ENCODE measurements at places on chromosomes 13 and 19.

DNA sequence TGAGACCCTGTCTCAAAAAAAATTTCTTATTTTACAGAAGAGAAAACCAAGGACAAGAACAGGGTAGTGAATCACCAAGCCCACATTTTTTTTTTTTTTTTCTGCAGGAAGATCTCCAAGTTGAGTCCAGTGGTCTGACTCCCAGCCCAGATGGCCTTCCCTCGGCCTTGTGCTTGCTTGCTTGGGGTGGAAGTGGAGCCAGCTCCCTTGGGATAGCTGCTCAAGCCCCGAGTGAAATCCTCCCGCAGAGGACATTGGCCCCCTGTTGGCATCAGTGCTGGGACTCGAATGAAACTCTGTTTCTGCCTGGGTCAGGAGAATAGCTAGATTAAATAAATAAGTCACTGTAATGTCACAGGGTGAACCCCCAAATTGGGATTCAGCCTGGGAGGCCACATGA is 9.4 kb upstream of the NUP62 start:
- no peak for DNase-seq

GRCh38 chr19:9644472-9644871 is 23.4 kb upstream of the ZNF561 start:
- DNase-seq: no peak

- no peak for DNase-seq
These were observed 42.0 kb downstream of the TNFRSF19 start for GRCh38 chr13:23612182-23612581.

DNA sequence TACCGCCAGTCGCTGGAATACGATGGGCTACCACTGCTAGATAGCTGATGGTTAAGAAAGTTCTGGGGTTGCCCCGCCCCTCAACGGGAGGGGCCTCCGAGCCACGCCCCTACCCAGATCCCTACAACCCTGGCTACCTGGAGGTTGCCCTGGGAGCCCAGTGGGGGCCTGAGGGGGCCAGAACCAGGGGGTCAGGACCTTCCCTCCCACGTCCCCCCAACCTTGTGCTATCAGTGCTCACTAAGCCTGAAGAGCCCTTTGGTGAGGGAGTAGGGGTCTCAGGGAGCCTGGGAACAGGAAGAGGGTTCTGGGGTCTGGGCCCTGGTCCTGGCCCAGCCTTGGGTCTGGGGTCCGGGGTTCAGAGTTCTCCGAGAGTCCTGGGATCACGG is 8.9 kb downstream of the OCEL1 start:
- DNase-seq: peak; percentile 80

DNA sequence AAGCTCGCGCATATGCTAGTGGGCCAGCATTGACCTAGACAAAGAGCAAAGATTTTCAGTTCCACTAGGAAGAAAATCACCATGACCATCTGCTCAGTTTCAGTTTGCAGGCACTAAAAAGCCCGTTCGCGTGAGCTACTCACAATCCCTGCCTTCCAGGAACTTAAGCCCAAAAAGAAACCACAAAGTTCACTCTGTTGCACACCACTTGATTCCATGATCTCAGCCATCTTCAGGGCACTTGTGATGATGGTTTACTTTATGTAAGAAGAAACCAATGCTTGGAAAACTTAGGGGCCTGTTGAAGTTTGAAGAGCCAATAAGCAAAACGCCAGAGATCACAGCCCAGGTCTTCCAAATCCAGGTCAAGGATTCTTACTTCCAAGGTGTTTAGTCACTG is 45.0 kb upstream of the SLC15A1 start:
- DNase-seq: no peak
